Immature natural killer cell (primary cell): ENCODE measurements at places on chromosomes 7 and 10. TPM values are rescaled to one million over a fixed set of nuclear protein-coding genes. Genes with fewer than 3 reads are reported as not detected.
A peak's percentile ranks its signal among the peaks of the same experiment; 100 is the strongest.

DNA sequence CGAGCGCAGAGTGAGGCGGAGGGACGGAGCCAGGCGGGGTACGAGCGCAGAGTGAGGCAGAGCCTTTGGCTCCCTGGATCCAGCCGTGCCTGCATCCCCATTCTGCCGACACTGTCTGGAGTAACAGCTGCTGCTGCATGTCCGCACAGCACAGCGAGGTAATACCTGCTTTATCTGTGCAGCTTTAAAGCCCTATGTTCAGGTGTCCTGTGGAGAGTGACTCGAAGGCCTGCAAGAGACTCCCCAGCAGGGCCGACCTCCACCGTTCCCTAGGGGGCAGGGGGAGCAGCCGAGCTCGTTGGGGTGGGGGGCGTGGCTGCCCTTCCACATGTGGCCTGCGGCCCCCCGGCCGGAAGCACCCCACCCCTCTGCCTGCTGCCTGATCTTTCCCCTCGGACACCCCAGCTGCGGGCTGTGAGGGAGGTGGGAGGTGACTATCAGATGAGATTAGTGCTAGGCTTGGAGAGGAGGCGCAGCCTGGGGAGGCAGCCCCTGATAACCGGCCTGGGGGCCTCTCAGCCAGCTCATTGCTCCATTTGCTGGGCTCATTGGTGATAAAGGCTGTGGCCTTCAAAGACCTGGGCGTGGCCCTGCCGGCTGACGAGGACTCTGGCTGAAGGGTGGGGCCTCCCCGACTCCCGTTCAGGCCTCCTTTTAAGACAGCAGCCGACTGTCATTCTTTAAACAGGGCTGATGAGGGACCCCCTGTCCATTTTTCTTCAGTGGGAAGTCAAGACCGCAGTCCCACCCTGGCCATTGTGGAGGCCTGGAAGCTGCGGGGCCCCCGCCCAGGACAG is 8.0 kb downstream of the VENTX start:
- no peak for DNase-seq

The KIN gene
- polyA plus RNA-seq = 7.2 TPM

The SPDYE18 gene
- polyA plus RNA-seq = not detected

GRCh38 chr7:116708861-116709260 is 36.9 kb downstream of the MET start:
- DNase-seq = no peak

DNA sequence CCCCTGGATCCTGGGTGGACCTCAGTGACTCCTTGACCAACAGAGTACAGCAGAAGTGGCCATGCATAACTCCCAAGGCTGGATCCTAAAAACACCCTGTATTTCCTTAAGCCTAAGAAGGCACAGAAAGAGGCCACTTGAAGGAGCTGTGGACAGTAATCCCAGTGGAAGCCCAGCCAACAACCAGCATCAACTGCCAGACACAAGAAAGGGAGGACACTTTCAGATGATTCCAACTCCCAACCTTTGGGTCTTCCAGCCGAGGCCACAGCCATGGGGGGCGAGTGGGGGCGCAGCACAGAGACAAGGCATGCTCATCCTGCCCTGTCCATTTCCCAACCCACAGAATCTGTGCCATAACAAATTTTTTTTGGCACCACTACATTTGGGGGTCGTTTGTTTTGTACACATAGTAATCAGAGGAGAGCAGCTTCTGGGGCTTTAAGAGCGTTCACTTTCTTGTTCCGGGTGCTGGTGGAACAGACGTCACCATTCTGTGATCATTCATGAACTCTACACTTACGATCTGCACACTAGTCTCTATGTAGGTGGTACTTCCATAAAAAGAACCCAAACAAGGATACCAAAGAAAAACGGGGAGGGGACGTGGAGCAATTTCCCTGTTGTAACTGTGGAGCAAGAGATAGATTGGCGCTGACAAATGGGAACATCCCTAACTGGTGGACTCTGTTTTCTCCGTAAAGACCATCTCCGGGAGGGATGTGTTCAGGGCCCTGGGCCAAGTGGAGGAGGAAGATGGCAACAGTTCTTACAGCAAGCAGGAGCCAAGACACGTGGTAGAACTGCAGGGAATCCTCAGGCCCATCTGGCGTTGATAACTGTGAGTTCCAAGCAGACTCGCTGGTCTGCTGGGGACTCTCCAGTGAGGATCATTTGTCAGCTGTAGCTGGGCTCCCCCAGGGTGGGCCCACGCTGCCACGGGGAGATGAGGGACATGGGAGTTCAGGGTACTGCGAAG is 6.0 kb upstream of the SLC29A3 start:
- DNase-seq = no peak

DNA sequence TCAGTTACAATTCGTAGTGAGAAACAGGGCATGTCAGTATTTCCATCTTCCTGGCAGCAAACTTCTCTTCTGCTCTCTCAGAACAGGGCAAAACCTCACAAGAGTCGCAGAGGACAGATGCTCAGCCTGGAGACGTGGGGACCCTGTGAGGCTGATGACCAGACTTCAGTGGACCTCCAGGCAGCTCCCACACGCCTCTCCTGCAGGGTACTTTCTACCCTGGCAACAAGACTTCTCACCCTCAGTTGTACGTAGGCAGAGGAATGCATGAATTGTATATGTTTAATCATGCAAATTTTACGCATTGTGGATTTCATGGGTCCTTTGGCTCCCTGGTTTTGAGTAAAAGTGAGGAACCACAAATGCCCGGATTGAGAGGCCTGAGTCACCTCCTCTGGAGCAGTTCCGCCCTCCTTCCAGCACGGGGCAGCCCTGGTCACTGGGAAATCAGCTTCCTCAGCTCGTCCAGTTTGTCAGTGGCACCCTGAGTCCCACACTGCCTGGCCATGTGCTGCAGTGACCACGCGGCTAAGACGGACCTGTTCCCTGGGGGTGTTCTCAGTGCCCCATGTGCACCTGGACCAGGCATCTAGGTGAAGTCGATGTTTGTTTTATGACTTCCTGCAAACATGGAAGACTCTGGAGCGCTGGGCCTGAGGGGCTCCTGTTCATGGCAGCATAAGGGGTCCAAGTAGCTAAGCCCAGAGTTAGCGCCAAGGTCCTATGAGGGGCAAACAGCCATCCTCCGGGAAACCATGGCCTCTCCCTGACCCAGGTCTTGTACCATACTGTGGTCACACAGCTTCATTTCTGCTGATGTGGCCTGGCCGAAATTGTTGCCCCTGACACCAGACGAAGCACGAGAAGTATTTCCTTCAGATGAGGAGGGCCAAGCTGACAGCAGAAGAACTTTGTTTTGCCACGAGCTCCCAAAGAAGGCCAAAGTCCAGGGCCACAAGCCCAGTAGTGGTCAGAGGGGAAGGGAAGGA is 165.1 kb downstream of the TNS3 start:
- DNase-seq = no peak

GRCh38 chr10:32123021-32123420 is 66.8 kb upstream of the KIF5B start:
- no peak for DNase-seq

- no peak for DNase-seq
Observed at GRCh38 chr7:104126411-104126841, 81.4 kb downstream of the ORC5 start.

The ABCB4 gene
- polyA plus RNA-seq = 0.53 TPM

- no peak for DNase-seq
Observed at GRCh38 chr7:135341049-135341448, 107.4 kb downstream of the STRA8 start.

DNA sequence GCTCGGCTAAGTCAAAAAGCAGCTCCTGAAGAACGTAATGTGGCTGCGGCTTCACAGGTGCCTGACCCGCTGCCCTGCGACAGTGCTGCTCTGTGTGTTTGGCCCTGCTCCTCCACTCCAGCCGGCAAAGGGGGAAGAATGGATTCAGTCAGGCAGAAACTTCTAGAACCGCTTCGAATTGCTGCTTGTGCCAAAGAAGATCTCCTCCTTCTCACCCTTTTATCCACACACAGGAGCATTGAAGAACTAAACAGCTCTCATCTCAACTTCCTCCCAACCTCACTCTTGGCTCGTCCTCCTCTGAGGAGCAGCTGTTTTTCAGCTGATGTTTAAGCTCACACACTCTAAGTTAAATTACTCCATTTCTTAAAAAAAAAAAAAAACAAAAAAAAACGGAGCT is 651.4 kb downstream of the INHBA start:
- no peak for DNase-seq

DNA sequence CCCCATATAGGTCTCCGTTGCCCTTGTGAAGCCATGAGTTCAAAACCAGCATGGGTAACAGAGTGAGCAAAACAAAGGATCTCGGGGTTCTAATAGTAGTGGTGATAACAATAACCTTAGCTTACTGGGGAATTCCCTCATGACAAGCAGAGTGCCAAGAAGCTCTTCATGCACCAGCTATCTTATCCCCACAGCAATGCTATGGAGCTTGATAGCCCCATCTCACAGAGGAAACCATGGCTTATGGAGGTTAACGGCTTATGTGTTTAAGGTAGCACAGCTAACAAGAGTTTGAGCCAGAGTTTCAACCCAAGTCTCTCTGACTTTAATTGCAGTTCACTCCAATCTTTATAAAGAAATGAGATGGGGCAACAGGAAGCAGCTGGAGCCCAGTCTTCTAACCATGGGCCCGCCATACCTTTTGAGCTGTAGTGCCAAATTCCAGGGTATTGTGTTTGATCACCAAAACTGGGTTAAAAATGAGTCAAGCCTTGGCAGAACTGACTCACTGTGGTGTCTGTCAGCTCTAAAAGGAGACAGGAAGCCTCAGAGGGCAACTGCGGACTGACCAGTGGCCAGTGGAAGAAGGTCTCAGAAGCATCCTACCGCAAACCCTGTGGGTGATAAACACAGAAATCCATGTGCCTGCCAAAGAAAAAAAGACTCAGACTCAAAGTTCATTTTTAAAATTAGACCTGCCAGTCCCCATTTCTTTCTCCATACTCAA is 16.5 kb upstream of the PLAU start:
- peak; percentile 50 for DNase-seq

- no peak for DNase-seq
Observed at GRCh38 chr10:21500578-21500910, 24.9 kb downstream of the SKIDA1 start.
